ENCODE measurements at places on chromosomes 11 and 22. TPM values are rescaled to one million over a fixed set of nuclear protein-coding genes. Genes with fewer than 3 reads are reported as not detected.

Gene SYT7
- total RNA-seq: 0.04 TPM

Gene HPX
- 0.33 TPM for total RNA-seq

Gene GLYATL2
- not detected for total RNA-seq

Gene MN1
- total RNA-seq: 0.12 TPM

Gene PIH1D2
- 0.57 TPM for total RNA-seq

Gene ANAPC15
- total RNA-seq: 76.1 TPM

Gene BTG4
- not detected for total RNA-seq

Gene C22orf23
- total RNA-seq: not detected

Gene HYOU1
- total RNA-seq: 104 TPM

Gene LRRC4C
- not detected for total RNA-seq

Gene FAM181B
- total RNA-seq: not detected

Gene KLHL35
- total RNA-seq: 0.65 TPM

Gene SHISAL1
- not detected for total RNA-seq

Gene APOA1
- total RNA-seq: not detected

- no peak for DNase-seq
Measured at GRCh38 chr11:94457118-94458029, 36.3 kb downstream of the MRE11 start.

DNA sequence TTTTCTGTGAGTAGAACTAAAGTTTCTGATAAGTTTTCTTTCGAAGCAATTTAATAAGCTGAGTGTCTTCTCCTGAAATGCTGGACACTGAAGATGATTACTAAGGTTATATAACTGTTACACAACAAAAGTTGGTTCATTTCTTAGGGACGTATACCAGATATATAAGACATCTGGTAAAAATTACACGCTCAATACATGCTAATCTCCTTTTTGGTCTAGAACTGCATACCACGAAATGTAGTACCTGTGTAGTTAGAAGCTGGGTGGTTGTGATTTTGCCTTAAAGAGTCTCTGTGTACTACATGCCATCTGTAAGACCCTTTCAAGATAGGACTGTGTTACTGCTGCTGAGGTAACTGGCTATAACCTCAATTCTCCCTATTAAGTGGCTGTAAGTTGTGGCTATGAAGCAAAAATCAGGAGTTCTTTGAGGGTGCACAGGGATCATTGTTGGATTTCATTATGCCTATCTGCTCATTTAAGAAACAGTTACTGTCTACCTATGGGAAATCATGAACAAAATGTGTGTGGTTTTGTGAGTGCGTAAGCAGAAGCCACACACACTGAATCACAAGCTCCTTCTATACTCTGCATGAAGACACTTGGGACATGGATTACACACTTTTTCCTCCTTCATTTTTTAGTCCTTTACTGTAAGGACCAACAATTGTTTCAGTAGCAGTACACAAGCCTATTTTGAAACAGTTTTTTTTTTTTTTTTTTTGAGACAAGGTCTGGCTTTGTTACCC, 195.9 kb downstream of the SWAP70 start:
- DNase-seq: peak; percentile 26

DNA sequence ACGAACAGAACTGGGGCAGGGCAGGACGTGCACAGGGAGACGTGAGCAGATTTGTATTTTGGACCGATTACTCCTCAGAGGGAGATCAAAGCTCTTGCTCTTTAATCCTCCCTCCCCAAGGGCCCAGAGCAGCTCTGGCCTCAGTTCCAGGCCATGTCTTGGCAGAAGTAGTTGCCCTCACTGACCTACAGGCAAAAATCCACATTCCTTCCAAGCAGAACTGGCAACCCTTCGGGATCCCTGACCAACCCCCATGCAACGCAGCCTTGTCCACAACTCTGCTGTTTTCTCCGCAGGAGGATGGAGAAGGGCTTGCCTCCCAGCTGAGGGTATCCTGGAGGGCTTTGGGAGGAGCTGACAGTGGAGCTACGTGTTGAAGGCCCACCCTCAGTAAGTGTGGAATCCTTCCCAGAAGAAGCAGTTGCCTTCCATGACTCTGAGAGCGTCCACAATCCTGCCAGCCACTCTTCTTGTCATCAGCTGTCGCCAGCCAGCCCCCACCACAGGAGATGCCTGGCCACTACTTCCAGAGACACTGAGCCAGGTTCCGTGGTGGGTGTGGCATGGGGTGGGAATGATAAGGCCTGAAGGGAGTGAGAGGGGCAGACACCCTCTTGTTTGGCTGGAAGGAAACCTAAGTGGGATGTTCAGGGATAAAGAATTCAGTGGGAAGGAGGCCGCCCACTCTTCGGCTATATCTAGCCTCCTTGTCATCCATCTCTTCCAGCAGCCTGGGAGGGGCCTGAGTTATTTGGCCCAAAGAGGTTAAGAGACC, 68.1 kb downstream of the PDE2A start:
- no peak for DNase-seq

GRCh38 chr11:105073456-105074165, 28.5 kb upstream of the CARD16 start:
- no peak for DNase-seq

- no peak for DNase-seq
Measured at GRCh38 chr22:19724927-19725661, 1.8 kb downstream of the GP1BB start.

GRCh38 chr11:75351791-75352587, 528 bp upstream of the ARRB1 start:
- DNase-seq: peak; percentile 69

DNA sequence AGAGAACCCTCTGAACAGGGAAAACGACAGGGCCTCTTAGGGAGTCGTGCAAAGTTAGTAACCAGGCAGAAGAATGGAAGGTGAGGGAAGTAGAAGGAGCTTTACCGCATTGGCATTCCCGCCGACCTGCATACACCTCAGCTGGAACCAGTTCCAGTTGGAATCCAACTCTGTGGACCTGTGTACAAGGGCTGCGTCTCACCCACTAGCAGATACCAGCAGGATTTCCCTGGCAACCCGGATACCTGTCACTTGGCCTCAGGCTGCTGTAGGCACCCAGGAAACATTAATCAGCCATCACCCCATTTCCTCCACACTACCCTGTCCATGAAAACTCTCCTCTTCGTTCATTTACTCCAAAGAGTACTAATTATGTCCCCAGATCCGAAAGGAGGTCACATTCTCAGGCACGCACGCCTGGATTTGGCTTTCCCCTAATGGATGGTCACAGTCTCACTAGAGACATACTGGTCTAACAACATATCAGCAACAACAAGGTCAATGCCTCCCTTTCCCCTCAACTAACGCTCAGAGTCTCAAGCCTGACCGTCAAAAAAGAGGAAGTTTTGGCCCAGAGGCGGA, 842 bp downstream of the ARFGAP2 start:
- no peak for DNase-seq

DNA sequence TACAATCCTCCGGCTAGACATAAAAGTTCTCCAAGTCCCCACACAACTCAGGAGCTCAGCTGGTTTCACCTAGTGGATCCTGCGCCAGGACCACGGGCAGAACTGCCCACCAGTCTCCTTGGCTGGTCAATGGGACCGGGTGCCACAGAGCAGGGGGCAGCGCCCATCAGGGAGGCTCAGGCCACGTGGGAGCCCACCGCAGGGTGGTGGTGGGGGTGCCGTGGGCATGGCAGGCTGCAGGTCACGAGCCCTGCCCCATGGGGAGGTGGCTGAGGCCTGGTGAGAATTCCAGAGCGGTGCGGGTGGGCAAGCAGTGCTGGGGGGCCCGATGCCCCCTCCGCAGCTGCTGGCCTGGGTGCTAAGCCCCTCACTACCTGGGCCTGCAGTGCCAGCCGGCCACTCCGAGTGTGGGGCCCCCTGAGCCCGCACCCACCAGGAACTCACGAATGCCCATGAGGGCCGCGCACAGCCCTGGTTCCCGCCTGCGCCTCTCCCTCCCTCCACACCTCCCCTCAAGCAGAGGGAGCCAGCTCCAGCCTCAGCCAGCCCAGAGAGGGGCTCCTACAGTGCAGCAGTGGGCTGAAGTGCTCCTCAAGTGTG, 1091.9 kb upstream of the TENM4 start:
- DNase-seq: no peak

GRCh38 chr22:42906605-42907348, 49.7 kb upstream of the ARFGAP3 start:
- DNase-seq: no peak

DNA sequence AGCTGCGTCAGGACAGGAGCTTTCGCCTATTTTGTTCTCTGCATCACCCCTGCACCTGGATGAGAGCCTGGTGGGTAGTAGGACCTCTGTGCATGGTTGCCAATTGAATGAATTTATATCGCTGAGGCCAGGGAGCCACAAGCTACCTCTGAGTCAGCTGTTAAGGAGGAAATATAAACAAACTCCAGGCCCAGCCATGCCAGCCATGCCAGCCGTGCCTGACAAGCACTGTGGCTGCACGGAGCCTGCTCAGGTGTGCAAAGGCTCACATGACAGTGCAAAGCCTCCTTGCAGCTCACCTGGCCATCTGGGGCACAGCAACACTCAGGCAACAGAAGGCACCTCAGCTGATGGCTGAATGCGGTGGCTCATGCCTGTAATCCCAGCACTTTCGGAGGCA, 33.7 kb upstream of the LINC01488 start:
- DNase-seq: no peak

DNA sequence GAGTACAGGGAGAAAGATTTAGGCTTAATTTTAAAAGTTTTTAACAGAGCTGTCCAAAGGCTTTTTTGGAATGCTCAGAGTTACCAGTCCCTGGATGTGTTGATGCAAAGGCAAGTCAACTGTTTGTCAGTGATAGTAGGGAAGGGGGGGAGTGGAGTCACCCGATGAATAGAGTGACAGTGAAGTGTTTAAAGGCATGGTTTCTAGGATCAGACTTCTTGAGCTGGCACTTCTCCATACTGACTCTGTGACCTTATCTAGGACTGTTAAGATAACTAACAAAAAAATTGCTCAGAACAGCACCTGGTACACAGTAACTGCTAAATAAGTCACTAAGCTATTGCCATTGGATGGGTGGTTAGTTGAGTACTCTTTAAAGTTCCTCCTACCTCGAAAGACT, 11.3 kb upstream of the RAG2 start:
- DNase-seq: no peak

- DNase-seq: peak; percentile 17
Measured at GRCh38 chr22:28935713-28936112, 52.3 kb downstream of the ZNRF3 start.

GRCh38 chr11:119739021-119739703, 10.2 kb upstream of the NECTIN1 start:
- DNase-seq: no peak

- DNase-seq: no peak
Measured at GRCh38 chr11:5223686-5224085, 3.2 kb downstream of the HBB start.

- DNase-seq: no peak
Measured at GRCh38 chr11:110762590-110762989, 50.4 kb upstream of the ARHGAP20 start.

DNA sequence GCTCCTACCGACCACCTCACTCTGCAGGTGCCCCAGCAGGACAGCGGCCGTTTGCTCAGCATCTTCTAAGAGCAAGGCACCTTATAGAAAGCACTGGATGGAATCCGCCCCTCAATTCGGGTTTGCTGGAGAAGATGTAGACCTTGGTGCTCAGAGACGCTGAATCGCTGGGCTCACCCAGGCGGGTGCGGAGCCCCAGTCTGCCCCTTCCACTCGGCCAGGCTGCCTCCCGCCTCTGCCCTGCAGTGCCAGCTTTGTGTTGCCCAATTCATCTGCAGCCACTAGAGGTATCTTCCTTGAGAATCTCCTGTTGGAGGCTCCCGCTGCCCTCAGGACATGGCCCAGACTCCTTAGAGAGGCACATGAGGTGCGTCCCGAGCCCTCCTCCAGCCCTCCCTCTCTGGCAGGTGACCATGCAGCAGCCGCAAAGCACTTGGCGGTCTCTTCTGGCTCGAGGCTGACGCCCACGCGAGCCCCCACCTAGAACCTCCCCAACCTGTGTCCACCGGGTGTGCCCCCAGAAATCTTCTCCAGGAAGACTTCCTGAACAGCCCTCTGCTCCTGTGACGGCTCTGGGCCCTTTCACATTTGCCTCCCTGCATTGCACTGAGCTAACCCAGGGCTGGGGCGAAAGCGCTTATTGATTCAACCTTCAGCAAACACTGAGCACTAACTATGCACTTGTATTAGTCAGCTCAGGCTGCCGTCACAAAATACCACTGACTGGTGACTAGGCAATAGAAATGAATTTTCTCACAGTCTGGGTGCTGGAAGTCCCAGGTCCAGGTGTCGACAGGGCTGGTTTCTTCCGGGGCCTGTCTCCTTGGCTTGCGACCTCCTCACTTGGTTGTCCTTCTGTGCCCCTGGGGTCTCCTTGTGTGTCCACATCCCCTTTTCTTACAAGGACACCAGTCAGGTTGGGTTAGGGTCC, 117.5 kb downstream of the WNT7B start:
- no peak for DNase-seq

DNA sequence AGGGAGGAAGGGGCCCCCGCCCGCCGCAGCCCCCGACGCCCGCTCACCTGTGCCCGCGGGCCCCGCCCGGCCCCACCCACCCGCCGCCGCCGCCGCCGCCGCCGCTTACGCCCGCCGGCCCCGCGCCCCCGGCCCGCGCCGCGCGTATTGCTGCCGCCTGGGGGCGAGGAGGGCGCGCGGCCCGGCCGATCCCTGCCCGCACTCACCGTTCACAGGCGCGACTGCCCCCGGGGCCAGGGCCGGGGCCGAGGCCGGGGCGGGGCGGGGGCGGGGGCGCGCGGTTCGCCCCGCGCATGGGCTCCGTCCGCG, 212 bp downstream of the HRAS start:
- DNase-seq: no peak

GRCh38 chr11:66022401-66023185, 3.7 kb downstream of the CATSPER1 start:
- DNase-seq: peak; percentile 89

- no peak for DNase-seq
Measured at GRCh38 chr11:38538866-38539680, 1941.0 kb upstream of the RAG2 start.

GRCh38 chr11:1053121-1053901, 16.8 kb upstream of the MUC6 start:
- no peak for DNase-seq

GRCh38 chr11:128981254-128981653, 38.6 kb upstream of the TP53AIP1 start:
- DNase-seq: no peak

GRCh38 chr11:117081908-117082307, 16.3 kb downstream of the SIK3 start:
- no peak for DNase-seq

- no peak for DNase-seq
Measured at GRCh38 chr11:118226781-118227180, 2.0 kb upstream of the JAML start.

DNA sequence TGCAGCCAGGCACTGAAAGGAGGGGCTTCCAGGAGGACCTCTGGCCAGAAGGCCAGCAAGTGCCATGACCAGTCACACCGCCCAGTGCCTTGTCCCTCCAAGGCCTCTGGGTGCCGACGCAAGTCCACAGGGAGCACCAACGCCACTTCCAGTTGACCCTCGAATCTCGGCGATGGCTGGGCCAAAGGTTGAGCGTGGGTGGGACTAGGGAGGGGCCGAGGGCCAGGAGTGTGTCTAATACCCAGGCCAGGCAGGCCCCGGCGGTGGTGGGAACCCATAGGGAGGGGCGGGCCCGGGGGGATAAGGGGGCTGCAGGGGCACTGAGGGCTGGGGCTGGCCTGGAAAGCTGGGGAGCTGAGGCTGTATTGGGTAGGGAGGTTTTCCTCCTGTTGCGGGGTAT, 29.3 kb downstream of the CD5 start:
- no peak for DNase-seq
